ENCODE measurements at places on chromosomes 6 and 20.

DNA sequence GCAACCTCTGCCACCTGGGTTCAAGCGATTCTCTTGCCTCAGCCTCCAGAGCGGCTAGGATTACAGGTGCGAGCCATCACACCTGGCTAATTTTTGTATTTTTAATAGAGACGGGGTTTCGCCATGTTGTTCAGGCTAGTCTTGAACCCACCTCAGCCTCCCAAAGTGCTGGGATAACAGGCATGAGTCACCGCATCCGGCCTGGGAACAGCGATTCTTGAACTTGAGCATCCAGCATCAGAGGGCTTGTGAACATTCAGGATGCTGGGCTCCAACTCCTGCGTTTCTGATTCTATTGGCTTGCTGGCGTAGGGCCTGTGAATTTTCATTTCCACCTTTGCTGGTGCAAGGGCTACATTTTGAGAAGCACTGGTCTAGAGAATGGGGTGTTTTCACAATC is 24.5 kb upstream of the PIM1 start:
- no peak for DNase-seq

DNA sequence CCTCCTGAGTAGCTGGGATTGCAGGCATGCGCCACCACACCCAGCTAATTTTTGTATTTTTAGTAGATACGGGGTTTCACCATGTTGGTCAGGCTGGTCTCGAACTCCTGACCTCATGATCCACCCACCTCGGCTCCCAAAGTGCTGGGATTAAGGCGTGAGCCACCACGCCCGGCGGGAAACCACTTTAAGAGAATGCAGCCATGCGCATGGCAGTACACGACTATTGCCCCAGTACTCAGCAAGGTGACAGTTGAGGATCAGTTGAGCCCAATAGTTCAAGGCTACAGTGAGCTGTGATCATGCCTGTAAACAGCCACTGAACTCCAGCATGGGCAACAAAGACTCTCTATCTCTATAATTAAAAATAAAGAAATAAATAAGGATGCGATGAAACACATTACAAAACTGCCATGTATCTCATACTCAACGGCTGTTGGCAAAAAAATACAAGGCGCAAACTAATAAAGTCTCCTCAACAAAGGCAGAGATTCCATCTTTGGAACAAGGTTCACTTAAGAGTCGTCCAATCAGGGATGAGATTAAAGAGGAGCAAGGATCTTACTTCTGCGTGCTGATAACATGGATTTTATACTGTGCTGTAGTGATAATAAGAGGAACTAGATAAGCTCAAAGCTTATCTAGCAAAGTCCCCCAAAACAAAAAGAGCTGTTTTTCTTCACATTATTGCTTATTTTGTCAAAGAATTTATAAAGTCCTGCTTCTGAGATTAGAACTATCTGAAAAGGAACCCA is 51.1 kb downstream of the STAU1 start:
- no peak for DNase-seq

DNA sequence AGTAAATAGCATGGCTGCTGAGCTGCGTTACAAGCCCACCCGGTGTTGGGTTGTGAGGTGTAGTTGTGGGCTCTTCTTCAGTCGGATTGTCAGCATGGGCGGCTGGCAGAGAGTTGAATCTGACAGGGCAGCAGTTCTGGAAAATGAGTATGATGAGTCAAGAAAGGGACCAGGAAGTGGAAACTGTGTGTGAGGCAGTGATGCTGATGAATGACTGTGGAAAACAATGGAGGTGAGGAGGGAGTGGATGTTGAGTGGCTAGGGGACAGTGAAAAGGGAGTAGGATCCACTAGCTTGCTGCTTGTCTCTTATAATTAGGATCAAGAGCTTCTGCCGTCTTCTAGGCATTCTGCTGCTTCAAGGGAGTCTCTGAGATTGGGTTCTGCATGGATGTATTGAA is 154.3 kb downstream of the ESR1 start:
- no peak for DNase-seq

DNA sequence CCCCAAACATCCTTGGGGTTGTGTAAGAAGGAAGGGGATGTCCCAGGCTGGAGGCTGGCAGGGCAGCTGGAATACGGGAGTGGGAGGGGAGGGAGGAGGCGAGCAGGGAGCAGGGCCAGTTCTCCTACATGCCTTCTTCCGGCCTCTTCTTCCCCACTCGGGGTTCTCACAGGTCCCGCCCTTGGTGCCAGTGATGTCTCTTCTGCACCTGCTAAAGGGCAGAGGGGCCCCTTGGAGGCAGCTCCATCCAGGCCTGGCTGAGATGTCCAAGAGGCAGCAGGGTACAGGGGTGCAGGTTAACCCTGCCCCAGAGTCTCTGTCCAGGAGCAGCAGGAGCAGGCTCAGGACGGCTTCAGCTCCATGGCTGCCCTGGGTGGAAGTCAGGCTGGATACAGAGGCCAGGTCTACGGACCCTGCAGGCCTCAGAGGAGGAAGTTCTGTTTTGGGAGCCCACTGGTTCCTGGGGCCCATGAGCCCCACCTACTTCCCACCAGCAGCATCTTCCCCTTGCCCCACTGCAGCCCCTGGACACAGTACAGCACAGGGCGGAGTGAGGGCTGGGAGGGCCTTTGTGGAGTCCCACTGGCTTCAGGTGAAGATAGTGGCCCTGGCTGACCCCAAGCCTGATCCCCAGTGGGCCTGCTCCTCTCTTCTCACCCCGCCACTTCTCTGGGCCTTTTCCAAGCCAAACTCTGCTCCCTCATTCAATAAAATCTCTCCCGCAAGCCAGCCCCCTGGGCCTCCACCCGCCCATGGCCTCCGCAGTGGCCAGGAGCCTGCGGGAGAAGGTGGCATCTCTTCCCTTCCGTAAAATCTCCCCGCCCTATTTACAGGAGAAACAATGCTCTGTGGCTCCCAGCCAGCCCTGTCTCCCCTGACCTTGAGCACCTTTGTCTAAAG is 60.4 kb downstream of the YTHDF1 start:
- DNase-seq: no peak

DNA sequence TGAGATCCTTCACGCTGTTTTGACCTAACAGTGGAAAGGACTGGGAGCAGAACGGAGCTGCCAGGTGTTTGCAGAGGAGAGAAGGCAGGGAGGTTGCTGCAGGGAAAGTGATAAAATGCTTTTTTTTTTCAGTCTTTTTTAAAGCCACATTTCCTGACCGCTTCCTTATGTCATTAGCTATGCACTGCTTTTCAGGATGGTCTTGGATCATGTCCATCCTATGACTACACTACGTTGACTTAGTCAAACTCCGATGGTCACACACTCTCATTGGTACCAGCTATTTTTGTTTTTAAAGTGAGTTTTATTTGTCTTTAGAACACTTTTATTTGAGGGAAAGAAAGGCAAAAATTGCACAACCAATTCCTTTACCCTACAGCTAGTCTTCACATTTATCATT is 89.2 kb upstream of the EXOC2 start:
- DNase-seq: no peak

GRCh38 chr6:34213772-34214171 is 22.9 kb upstream of the HMGA1 start:
- DNase-seq: no peak

- no peak for DNase-seq
Observed at GRCh38 chr6:117602899-117603588, 733 bp upstream of the GOPC start.

- no peak for DNase-seq
Observed at GRCh38 chr6:20706238-20706938, 172.1 kb downstream of the CDKAL1 start.

- peak; percentile 2 for DNase-seq
Observed at GRCh38 chr6:140441256-140441655, 1066.8 kb upstream of the CITED2 start.

- no peak for DNase-seq
Observed at GRCh38 chr6:165453395-165453794, 144.0 kb upstream of the C6orf118 start.

DNA sequence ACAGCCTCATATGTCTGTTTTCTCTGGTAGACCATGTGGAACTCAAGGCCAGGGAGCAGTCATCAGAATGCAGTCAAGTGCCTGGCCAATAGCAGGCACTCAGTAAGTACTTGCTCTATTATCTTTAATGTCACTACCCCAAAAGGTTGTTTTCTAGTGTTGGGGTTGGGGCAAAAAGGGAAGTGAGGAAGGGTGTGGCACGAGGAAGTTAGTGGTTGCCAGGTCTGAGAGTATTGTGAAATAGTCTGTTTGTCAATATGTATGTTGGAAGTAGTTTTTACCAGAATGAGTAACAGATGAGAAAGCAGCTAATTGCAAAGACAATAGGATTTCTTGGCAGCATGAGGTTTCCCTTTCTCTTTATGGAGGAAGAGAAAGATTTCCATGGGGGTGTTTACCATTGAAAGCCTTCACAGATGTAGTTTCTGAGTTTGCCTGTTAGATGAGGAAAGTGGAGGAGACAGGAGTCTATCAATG is 59.5 kb upstream of the ARMH2 start:
- peak; percentile 89 for DNase-seq

GRCh38 chr6:138410972-138411880 is 7.2 kb downstream of the HEBP2 start:
- DNase-seq: no peak

- no peak for DNase-seq
Observed at GRCh38 chr20:7383216-7383615, 557.0 kb downstream of the HAO1 start.

DNA sequence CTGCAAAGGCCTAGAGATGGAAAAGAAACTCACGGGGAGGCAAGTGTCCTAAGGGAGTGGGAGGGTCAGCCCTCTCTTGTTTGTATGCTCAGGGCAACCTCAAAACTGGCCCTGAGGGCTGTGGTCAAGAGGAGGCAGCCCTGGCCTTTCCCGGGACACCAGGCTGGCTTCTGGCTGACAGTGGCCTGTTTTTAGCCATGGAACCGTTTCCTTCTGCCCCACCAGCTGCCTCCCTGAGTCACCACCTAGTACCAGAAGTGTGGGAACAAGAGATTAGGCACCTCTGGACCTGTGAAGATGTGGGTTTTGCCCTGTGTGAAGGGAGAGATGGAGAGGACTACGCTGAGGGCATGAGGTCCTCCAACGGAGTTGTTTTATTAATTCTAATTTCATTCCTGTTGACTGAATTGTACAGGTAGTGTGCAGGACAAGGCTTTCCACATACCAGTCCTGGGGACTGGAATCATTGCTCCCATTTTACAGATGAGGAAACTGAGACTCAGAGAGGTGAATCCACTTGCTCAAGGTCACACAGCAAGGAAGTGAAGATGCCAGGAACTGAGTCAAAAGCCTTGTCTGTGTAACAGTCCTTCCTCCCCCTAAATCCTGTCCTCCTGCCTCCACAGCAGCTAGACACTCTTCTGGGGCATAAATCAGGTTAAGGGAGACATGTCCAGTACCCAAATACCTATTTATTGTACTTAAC is 5.5 kb downstream of the FOXS1 start:
- no peak for DNase-seq

GRCh38 chr20:57664476-57664875 is 44.2 kb upstream of the ZBP1 start:
- no peak for DNase-seq

GRCh38 chr6:2655844-2656433 is 94.8 kb downstream of the MYLK4 start:
- no peak for DNase-seq

Data from CD4-positive, alpha-beta T cell treated with Interleukin-4 for 4 hours (primary cell).